ENCODE measurements at places on chromosomes 12 and 14.

- DNase-seq, result no peak
Measured at GRCh38 chr12:22573181-22573580, 28.8 kb upstream of the C2CD5 start.

DNA sequence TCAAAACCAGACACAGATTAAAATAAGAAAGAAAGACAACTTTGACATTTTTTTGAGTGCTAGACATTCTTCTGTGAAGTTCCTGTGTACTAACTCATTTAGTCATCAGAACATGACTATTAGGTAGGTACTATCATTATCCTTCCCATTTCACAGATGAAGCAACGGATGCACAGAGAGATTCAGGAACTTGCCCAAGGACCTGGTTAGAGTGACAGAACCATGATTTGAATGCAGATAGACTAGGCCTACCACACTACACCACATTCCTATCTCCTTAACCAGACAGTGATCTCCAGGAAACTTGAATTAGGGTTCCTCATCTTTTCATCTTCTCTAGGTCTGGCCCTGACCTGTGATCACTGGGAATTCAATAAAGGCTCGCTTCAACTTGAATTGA lies 54.4 kb upstream of the MED13L start:
- no peak for DNase-seq

GRCh38 chr14:56659378-56659777 lies 79.8 kb downstream of the TMEM260 start:
- no peak for DNase-seq

- DNase-seq, result no peak
Measured at GRCh38 chr12:113184098-113184899, 979 bp downstream of the DDX54 start.

DNA sequence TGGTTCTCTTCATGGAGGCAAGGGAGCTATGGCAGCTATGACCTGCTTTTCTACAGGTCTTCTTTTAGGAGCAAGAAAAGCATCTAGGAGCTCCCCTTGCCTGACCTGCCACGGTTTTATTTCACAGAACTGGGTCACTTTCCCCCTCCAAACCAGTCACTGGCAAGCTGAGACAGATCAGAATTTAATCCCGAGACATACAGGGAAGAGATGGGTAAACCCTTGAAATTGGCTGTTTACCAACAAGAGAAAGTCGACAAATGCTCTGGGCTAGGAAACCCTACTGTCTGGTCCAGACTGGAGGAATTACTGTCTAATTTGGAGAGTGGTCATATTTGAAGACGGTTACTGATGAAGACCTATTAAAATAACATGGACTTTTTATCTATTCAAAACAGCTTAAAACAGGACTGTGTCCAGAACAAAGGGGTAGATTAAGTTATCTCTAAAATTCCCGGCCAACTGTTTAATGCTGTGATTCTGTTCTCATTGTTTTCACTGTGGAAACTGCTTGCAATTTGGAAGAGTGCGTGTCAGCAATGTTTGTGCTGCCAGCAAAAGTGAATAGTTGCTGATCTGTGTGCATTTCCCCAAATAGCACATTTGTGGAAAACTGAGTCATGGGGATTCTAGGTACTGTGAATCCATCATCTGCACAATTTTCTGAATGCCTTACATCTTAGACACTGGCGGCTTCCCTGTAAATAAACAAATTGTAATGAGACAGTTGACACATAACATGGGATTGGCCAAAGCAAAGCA lies 73.4 kb upstream of the EEA1 start:
- DNase-seq, result no peak

DNA sequence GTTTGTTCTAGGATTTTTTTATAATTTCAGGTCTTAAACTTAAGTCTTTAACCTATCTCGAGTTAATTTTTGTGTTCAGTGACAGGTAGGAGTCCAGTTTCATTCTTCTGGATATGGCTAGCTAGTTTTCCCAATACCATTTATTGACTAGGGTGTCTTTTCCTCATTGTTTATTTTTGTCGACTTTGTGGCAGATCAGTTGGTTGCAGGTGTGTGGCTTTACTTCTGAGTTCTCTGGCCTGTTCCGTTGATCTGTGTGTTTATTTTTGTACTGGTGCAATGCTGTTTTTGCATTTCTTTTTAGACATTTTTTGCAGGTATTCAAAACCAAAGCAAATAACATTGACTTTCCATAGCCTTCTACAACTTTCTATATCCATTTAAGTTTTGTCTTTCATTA lies 121.7 kb downstream of the ETNK1 start:
- DNase-seq, result no peak

DNA sequence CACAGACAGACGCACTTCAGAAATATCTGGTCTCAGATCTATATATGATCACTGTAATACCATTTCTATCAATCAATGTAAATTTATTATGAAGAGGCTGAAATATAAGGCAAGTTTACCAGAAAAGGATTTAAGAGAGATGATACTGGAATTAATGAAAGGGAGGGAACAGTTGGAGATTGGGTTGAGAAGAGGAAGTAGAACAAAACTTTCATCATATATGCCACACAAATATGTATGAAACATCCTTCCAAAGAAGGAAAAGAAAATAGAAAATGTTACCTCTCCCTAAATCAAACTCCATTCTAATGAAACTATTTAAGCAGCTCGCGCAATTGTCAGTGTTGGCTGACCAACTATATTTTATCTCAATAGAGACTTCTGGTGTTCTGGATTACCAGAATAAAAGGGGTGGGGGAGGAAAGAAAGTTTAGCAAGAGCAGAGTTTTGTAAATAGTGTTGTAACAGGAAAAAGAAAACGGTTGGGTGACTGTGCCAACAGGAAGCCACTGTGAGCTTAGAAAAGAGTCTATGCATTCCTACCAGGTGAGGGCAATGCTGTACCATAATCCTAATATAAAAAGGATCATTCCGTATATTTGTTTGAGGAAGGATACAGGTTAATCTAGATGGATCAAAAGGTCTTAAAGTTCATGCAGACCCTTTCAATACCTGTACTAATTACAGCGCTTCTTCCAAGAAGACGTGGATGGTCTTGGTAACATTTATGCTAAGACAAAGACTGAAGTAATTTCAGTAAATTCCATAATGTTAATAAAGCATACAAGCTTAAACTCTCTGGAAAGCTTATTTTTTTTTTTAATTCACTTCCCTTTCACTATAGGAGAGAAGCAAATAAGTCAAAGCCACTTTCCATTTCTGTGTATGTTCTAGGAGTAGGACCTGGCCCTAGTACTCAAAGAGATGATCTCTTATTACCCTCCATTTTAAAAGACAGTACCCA lies 14.5 kb upstream of the LLPH start:
- no peak for DNase-seq

- no peak for DNase-seq
Measured at GRCh38 chr14:94805680-94806288, 35.9 kb upstream of the GSC start.

DNA sequence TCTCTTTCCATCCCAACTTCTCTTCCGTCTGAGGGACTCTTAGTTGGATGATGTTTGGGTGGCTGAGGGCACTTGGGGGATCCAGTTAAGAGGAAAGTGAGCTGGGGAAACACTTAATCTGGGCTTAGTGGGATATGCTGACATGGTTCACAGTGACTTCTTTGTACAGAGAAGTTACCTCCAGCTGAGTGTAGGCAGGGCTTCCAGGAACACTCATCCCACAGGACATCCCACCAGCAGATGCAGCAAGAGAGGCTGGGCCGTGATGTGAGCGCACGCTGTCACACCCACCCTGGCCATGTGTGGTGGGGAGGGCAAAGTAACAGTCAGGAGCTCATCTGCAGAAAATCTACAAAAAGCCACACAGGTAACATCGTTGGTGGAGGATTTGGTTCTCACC lies 832 bp upstream of the CACNA2D4 start:
- no peak for DNase-seq

GRCh38 chr12:118773956-118774723 lies 207.2 kb upstream of the SRRM4 start:
- no peak for DNase-seq

GRCh38 chr14:101603096-101603495 lies 41.8 kb downstream of the DIO3 start:
- no peak for DNase-seq

- DNase-seq, result peak; percentile 63
Measured at GRCh38 chr14:105944632-105945610, 418.5 kb downstream of the TMEM121 start.

GRCh38 chr12:25816637-25817036 lies 141.8 kb upstream of the RASSF8 start:
- DNase-seq, result no peak

DNA sequence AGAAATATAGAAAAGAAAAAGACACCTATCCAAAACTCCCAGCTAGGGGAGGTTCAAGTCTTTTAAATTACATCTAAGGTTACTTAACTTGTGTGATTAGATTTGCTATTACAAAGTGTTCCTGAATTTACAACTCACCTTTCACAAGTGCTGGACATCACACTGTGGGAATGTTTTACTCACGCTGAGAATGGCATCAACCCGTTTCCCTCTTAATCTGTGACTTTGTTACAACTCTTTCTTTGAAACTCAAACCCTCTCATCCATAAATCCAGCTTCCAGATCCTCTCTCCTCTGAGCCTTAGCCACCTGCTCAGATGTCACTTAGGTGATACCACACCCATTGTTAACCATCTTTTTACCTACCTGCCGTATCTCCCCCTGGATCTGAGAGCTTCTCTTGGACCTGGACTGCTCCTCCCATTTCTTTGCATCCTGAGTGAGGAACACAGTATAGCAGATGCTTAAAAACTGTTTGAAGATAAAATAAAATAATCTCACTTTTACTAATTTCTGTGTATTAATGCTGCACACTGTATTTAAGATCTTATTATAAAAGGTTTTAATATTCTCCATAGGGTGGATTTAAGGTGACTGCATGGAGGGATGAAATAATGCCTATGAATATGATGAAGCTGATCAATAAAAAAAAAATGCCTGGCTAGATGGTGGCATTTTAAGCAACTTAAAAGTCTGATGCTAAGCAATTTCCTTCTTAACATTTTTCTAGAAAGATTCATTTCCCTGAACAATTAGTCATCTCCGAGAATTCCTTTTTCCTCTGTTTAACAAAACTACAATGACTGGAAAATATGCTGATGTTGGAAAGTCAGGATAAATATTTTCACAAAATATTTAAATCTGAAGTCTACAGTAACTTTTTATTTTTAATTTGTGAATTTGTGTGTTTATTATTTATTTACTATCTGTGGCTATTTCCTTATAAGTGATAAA lies 39.1 kb upstream of the NAP1L1 start:
- DNase-seq, result no peak

DNA sequence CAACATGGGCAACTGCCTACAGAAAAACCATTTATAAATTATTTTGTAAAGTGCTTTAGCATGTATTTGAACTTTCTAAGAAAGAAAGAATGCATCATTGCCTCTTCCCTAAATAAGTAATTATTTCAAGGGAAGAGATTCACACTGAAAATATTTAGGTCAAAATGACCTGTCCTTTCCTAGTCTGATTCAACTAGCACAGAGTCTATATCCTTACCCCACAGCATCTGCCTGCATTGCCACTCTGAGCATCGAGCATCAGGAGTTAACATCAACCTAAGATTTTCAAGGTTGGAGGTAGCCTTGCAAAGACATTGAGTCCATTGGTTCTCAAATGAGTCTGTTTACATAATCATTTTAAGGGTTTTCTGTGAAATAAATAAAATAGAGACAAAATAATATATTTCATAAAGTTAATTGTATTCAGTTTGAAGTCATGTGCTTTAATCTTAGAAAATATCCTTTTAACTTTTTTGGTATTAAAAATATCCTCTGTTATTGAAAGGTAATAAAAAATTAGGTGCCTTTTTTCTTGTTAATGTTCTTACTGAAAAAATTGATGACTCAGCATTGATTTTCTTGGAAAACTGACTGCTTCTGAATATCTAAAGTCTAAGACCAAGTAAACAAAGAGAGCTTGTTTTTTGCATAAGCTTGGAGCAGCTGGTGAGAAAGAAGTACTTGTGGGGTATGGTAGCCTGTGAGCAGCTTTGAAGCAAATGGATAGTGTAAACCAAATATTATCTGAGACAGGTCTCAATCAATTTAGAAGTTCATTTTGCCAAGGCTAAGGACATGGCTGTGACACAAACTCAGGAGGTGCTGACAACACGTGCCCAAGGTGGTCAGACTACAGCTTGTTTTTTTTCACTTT lies 269.0 kb upstream of the CLEC14A start:
- no peak for DNase-seq

GRCh38 chr12:84698576-84699333 lies 213.8 kb downstream of the SLC6A15 start:
- DNase-seq, result no peak

- no peak for DNase-seq
Measured at GRCh38 chr14:34507459-34507858, 32.0 kb downstream of the EAPP start.

DNA sequence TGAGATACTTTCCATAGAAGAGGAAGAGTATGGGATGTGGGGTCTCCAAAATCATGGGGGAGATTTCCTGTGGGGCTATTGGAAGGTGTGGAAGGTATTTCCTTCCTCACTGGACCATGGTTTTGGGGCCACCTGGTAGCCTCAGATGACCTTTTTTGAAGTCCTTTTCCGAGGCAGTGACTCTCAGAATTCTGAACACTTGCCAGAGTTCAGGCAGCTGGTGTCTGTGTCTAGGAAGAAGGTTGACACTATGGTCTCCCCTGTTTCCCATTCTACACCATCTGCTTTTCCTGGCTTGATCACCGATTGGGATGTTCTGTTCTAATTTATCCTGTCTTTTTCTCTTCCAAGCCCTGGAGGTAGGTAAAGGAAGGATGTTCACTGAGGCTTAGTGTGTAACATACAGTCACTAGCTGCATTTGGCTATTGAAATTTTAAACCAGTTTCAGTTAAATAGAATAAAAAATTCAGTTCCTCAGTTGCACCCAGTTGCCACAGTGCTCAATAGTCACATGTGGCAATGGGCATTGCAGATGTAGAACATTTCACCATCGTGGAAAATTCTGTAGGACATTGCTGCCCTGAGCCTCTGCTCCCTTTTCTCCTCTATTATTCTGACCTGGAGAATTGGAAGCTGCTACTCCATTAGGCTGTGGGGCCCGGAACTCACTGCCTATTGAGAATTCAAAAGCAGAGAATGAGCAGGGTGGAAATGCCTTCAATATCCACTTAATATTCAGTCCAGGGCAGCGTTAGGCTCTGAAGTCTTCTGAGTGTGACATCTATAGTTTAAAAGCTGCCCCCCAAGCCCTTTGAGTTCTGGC lies 11.0 kb upstream of the PLEKHG3 start:
- no peak for DNase-seq

DNA sequence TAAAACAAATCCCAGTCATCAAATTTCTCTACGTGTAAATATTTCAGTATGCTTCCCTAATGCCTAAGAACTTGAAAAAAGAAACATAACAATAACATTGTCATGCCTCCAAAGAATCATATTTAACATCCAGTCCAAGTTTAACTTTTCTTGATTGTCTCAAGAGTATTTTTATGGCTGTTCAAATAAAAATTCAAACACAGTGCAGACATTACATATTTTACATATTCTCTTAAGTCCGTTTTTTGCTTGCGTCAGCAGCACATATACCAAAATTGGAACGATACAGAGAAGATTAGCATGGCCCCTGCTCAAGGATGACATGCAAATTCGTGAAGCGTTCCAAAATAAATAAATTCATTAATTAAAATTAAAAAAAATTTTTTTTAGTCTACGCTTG lies 23.3 kb upstream of the EEA1 start:
- no peak for DNase-seq

GRCh38 chr14:59374048-59374447 lies 91.1 kb downstream of the GPR135 start:
- no peak for DNase-seq

All from activated T-helper 1 cell treated with anti-CD3 and anti-CD28 coated beads, Interleukin-2, amount 50 U/mL, for 16 hours (primary cell).